ENCODE measurements at places on chromosomes 3 and 15.
A peak's percentile ranks its signal among the peaks of the same experiment; 100 is the strongest.

DNA sequence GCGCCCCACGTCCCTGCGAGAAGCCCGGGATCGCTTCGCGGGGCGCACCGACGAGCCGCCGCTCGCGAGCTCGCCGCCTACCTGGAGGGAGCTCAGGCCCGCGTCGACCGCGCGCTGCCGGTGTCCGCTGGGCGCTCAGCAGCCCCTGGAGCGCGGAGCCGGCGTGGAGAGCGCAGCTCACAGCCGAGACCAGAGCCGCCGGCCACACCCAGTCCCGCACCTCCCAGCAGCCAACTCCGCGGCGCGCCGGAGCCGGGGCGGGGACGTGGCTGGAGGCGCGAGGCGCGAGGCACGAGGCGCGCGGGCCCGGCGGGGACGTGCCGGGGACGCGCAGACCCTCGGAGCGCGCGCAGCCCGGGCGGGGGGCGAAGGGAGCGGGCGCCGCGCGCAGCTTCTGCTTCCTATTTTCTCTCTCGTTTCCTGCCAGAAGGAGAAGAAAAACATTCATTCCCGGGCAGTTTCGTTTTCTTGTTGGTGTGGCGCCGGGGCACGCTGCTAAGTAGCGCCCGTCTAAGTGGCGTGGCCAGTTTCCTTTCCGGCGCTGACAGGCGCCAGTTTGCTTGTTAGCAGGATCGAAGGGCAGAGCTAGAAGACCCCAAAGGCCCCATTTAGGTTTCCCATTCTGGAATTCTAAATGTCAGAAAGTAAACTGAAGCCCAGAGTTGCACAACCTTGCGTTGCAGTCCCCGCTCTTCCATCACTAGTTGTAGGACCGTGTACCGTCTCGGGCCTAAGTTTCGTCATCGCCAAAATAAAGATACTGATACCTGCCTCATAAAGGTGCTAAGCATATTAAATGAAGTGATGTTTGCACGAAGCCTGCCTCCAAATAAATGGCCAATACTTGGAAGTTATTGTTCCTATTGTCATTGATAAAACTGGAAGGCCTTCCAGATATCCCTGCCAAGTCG, at the start of gene GNB4:
TSS of gene GNB4 (minus strand) at position 206 of the 911 bp plus-strand sequence. CDS start 25,270 bp downstream, outside the sequence.
- DNase-seq, result peak; percentile 43

DNA sequence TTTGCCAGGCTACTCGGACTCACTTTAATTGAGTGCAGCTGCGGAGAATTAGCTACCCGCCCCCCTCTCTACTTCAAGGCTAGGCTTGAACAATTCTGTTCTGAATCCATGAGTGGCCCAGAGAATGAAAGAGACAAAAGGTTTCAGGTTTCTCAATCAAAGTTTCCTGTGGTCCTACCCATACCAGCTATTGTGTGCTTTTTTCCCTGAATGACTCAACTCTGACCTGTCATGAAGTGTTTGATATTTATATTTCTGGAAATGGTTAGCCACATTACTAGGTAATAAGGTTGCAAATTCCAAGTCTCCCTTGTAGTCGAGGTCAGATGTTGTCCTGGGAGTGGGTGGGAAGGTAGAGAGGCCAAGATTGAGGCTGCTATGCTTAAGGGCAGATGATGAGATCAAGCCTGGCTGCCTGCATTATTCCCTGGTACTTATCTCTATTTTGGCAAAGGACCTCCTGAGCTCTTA, 392.7 kb upstream of the TBL1XR1 start:
- no peak for DNase-seq

- no peak for DNase-seq
Observed at GRCh38 chr15:63783441-63783840, 50.3 kb downstream of the HERC1 start.

GRCh38 chr3:80350771-80351170, 583.0 kb upstream of the ROBO1 start:
- no peak for DNase-seq

DNA sequence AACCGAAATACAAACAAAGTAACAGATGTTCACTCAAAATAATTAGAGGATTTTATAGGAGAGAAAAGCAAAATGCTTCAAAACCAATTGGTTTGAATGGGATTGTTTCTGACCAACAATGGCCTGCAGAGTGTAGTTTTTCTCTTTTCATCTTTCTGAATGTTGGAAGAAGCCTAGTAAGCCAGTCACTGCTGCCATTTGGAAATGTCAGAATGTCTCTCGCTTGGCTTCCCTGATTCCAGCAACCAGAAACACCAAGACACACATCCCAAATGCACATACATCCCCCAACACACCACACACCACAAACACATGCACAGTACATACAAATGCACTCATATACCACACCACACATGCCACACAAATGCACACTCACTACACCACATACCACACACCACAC, 403.4 kb downstream of the OCA2 start:
- DNase-seq, result no peak

DNA sequence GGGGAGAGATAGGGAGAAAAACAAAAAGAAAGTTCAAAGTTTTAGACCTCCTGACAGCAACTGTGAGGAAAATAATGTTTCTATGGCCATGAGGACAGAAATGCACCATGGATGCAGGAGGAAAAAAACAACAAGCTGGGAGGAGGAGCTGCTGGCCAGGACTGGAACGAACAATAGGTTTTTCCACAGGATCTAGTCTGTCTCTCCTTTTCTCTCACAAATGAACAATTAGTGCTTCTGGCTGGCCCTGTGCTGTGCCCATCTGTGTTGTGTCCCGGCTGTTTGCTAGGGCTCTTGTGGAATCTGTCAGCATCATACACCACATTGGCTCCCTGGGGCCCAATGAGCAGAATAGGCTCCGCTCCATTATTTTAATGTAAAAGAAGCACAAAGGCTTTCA, 15.2 kb downstream of the GK5 start:
- DNase-seq, result no peak

GRCh38 chr3:190566043-190566933, 52.4 kb downstream of the IL1RAP start:
- no peak for DNase-seq

DNA sequence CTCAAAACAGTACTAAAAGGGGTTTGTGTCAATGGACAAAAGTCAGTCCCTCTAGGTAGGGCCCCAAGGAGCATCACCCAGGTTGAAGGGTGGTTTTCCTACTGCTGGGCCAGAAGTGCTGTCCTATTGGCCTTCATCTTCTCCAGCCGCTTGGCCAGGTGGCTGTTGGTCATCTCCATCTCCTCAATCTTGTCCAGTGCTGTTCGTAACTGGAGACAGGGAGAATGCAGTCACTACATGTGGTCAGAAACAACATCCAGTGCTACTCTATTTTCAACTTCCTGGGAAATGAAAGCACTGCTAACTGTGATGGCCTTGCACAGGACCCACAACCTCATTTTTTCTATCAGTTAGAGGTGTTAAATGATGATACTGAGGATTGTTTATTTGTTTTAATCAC, 60.4 kb downstream of the MLH1 start:
- no peak for DNase-seq

- no peak for DNase-seq
Observed at GRCh38 chr3:101249522-101249921, 70.9 kb downstream of the IMPG2 start.

DNA sequence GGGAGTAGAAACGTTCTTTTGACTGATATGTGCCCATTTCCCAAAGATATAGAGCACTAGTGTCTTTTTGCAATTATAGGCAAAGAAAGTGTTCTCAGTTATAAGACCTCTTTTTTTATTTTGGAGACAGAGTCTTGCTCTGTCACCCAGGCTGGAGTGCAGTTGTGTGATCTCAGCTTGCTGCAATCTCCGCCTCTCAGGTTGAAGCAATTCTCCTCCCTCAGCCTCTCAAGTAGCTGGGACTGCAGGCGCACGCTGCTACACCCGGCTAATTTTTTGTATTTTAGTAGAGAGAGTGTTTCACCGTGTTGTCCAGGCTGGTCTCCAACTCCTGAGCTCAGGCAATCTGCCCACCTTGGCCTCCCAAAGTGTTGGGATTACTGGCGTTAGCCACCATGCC, 20.7 kb upstream of the ZNF639 start:
- DNase-seq, result no peak

GRCh38 chr3:185712337-185712736, 112.5 kb downstream of the IGF2BP2 start:
- no peak for DNase-seq

DNA sequence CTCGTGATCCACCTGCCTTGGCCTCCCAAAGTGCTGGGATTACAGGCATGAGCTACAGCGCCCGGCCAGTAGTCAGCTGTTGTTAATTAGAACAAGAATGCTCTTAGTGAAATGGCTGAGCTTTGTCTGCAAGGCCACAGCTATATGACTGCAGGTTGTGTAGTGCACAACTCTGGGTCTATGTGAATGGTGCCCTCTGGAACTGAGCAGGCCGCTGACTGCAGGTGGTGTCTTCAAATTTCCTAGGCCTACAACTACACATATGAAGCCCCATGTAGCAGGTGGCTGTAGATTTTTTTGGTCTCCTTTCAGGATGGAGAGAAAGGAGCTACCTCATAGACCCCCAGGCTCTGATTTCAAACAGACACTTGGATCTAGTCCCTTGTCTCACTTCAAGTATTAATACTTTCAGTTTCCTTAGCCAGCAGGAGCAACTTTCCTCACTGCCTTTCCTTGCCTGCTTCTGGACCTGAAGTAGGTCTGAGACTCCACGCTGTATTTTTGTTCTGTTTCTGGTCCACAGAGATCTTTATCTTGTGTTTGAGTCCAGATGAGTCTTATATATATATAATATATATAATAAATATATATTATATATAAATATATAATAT, 86.9 kb downstream of the C3orf80 start:
- no peak for DNase-seq

- no peak for DNase-seq
Observed at GRCh38 chr3:86175051-86175536, 815.9 kb downstream of the VGLL3 start.

- DNase-seq, result no peak
Observed at GRCh38 chr3:144265542-144266100, 294.0 kb downstream of the DIPK2A start.

DNA sequence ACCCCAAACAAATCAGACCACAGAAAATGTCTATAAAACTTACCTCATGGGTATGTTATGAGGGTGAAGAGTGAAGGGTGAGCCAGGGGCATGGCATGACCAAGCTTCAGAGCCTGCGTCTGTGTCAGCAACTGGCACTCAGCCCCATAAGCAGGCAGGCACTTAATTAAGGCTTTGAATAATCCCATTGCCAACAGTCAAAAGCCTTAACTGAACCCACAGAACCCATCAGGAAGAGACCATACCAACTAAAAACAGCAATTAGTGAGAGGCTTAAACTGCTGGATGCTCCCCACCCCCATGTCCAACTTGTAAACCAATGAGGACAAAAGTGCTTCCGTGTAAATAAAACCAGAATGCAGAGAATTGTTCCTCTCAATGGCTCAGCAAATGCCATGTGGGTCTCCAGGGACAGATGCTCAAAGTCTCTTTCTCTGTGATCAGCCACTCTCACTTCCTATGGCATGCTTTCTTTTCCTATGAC, 126.0 kb downstream of the MYLK start:
- peak; percentile 23 for DNase-seq

DNA sequence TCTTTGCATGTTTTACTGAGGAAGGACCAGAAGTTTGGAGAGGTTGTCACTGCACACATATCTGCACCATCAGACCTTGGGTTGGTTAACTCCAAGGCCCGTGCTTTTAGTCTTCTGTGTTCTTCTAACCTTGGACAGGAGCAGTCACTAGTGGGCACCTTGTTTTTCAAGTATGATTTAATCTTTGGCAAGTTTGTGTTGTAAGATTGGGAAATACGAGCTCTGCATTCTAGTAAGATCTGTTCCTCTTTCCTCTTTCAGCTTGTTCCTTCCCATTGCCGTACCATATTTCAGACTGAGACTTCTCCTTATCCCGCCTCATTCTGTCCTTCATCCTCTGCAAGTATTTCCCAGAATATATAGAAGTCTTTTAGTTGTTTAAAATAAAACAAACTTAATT, 5.1 kb downstream of the TMOD2 start:
- no peak for DNase-seq

DNA sequence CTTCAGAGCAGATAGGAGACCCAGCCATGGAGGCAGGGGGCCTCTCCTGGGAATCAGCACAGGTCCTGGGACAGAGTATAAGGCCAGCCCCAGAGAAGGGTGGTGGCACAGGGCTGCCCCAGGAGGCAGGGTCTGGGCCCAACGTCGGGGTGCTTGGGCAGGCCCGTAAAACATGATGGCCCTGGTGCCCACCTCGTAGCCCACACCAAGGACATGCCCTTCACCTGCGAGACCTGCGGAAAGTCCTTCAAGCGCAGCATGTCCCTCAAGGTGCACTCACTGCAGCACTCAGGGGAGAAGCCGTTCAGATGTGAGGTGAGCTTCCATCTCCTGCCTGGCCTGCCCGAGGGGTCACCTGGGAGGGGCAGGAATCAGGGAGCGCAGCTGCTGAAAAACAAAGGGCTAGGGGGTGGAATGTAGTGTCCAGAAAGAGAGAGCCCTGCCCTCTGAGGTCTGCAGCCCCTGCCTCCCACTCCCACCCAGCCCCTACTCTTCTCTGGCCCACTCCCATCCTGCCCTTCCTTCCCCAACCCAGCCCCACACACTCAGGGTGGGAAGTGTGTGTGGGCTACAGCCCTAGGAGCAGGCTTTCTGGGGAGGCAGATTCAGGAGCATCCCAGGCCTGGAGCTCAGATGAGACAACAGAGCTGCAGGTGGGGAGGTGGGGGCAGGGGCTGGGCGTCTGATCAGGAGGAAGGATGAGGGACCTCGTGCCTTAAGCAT, 9.5 kb downstream of the ZBTB47 start:
- no peak for DNase-seq

- DNase-seq, result no peak
Observed at GRCh38 chr15:90234096-90234988, at the start of gene GDPGP1. Gene GDPGP1 (plus strand): TSS chr15:90234209. CDS start chr15:90240909, 6,700 bp downstream.

DNA sequence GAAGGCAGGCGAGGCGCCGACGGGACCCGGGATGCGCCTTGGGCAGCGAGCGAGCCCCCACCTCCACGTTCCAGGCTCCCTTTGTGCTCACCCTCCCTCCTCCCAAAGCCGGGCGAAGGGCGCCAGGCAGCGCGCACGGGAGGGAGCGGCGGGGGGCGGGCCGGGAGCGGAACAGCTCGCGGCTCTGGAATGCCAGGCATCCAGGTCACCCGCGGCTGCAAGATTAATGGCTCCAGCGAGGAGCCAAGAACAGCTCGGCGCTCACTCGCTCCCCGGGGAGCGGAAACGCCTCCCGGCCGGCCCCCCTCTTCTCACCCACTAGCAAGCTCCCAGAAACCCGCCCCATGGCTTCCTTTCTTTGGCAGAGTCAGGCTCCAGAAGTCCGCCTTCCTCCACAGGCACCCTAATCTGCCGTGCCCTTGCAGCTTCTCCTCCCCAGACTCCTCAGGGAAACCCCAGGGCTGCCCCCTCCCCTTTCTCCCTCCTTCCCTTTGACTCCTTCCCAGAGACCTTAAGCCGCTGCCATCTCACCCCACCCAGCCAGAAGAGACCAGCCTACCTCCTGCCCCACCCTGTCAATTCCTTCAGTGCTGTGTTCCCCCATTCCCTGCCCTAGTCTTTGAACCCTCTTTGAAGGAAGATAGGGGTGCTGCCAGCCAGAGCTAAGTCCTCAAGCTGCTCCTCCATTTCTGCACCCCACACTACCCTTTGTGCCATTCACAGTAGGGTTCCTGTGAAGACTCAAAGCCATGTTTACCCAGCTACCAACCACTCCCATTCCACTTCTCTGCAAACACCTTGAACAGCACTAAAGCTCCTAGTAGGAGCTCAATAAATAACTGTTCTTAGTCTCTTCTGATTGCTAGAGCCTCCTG, 9.9 kb downstream of the AMOTL2 start:
- DNase-seq, result peak; percentile 49

- DNase-seq, result peak; percentile 42
Observed at GRCh38 chr3:8110966-8111798, 390.4 kb upstream of the LMCD1 start.

- DNase-seq, result peak; percentile 17
Observed at GRCh38 chr15:58438956-58439355, 7.2 kb downstream of the LIPC start.
